ENCODE measurements at places on chromosomes 12 and 14.

DNA sequence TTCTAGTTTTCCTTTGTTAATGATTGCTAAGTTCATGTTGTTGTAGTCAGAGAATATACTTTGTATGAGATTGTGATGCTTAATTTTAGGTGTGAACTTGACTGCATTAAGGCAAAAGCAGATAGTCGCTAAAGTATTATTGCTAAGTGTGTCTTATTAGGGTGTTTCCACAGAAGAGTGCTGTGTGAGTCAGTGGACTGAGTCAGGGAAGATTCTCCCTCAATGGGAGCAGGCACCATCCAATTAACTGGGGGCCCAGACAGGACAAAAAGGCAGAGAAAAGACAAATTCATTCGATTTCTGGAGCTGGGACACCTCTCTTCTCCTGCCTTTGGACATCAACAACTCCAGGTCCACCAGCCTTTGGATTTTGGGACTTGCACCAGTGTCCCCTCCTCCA lies 48.5 kb downstream of the BAZ1A start:
- no peak for DNase-seq

GRCh38 chr12:122788387-122788786 lies 14.0 kb downstream of the CCDC62 start:
- DNase-seq: no peak

DNA sequence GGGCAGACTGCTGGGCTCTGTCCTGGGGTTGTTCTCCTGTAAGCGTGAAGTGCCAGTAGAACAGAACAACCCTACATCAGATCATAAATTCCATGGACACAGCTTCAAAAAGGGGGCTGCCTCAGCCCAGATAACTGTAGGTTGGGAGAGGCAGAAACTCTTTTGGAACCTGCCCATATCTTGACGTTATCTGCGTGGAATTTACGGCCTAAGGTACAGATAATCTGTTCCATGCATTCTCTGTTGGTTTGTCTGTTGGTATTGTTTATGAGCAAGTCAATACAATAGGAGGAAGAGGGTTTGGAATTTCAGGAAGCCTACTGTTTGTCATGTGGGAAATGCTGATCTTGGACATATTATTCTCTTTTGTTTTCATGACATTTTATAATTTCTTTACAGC lies 36.7 kb downstream of the SLC25A47 start:
- DNase-seq: no peak

DNA sequence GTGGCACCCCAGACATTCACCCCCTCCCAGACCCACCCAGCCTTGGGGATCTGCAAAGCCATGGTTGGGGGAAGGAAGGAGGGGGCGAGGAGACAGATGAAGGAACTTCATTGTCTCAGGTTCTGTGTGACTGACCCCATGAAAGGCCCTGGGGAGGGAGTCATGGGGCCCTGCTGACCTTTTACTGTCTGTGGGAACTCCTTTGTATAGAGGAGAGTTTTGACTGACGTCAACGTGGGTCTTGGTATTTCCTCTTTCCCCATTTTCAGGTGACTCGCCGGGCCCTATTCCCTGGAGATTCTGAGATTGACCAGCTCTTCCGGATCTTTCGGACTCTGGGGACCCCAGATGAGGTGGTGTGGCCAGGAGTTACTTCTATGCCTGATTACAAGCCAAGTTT lies 3.1 kb upstream of the RAB5B start:
- no peak for DNase-seq

DNA sequence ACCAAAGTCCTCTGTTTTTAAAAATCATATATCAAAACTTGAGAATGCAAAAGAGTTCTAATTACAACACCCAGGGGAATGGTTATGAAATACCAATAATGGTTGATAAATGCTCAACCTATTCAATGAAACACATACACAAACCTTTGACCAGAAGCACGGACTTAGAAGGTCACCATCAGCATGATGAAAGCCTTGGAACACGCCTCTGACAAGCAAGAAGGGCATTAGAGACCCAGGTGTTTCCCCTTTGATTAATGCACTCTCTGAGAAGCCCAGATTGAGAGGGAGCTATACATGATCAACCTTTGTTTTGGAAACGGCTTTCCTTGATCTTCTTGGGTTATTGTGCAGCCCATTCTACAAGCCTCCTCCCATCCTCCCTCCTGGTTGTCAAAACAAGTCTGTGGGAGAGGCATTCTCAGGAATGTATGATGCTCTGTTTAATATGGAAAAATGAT lies 69.0 kb downstream of the ZFP36L1 start:
- no peak for DNase-seq

GRCh38 chr12:29208936-29209701 lies 60.0 kb downstream of the FAR2 start:
- DNase-seq: no peak

DNA sequence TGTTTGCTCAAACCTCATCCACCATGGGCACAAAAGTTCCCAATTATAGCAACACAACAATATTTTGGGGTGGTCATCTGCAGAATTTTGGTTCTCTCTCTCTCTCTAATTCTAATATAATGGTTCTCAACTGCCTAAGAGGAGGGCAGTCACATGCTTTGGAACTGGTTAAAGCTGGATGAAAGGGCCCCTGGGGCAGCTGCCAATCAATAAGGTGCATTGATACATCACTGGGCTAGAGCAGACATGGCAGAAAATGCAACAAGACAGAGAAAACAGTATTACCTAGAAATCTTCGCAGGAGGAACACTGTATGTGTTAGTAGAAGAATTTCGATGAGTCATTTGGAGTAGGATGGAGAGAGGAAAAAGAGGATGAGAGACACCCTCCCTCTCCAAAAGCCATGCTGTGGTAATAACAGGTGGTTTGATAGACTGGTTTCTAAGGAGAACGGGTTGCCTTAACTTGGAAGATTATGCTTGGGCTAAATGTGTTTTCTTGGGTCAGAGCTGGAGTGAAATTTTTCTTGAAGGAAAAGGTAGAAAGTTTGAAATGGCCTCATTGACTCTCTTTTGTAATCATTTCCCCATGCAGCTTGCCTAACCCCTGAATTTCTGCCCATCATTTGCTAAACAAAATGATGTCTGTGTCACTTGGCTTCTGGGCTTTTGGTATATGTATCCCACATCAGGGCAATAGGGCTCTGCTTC lies 67.1 kb upstream of the HIF1A start:
- DNase-seq: no peak

GRCh38 chr14:34710744-34711143 lies 3.6 kb downstream of the CFL2 start:
- no peak for DNase-seq

- DNase-seq: no peak
Measured at GRCh38 chr12:108381787-108382436, 42.8 kb upstream of the CMKLR1 start.

GRCh38 chr14:62946221-62946620 lies 99.0 kb downstream of the KCNH5 start:
- DNase-seq: no peak

- no peak for DNase-seq
Measured at GRCh38 chr14:96793547-96793946, 3.6 kb upstream of the VRK1 start.

DNA sequence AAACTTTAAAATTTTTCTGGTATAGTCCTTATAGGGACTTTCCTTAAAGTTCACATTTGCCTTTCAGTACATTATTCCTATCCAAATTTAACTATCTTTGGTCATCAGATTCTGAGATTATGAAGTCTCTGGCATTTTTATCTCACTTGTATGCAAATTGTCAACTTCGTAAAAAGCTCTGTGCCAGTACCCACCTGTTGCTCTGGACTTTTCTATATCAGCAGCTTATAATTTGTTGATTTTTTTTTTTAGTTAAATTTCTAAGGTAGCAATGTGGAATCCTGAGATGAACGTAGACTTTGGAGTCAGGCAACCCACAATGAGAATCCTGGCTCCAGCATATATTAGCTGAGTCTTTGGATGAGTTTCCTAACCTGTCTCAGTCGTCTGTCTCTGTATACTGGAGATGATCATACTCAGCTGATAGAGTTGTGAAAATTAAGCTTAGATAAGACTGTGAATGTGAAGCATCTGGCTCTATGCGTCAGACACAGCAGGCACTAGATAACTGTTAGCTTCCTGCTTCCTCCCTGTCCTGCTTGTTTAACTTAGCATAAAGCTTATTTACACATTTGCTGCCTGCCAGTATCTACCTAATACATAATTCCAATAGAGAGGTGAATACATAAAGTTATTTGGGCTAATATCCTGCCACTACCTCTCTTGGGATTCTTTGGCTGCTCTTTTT lies 59.8 kb downstream of the MARK3 start:
- DNase-seq: no peak

- no peak for DNase-seq
Measured at GRCh38 chr14:22489244-22489545, 99.8 kb downstream of the DAD1 start.

GRCh38 chr12:124032265-124032886 lies 59.4 kb downstream of the ZNF664 start:
- DNase-seq: no peak
